ENCODE measurements at places on chromosomes 6 and 20.

GRCh38 chr6:155400654-155400965 lies 55.0 kb downstream of the NOX3 start:
- DNase-seq: no peak

GRCh38 chr6:157962601-157963302 lies 18.9 kb upstream of the SYNJ2 start:
- no peak for DNase-seq

DNA sequence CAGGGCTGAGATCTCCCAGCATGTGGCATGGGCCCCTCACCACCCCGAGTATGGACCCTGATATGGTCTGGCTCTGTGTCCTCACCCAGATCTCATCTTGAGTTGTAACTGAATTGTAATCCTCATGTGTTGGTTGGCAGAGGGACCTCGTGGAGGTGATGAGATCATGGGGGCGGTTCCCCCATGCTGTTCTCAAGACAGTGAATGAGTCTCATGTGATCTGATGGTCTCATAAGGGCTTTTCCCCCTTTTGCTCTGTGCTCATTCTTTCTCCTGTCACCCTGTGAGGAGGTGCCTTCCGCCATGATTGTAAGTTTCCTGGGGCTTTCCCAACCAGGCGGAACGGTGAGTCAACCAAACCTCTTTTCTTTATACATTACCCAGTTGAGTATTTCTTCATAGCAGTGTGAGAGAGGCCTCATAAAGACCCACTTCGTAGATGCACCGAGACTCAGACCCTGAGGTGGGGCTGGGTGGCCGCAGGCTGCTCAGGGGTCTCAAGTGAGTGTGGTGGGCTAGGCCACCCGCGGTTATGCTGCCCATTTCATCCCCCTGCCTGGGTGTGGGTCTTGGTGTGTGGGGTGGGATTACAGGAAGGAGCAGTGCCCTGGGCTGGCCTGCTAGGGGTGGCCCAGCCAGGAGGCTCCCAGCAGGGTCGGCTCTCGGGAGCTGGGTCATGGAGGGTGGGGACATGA lies 26.2 kb upstream of the GATA5 start:
- DNase-seq: peak; percentile 84

- no peak for DNase-seq
These were observed 127.5 kb downstream of the CDKAL1 start for GRCh38 chr6:20661721-20662120.

DNA sequence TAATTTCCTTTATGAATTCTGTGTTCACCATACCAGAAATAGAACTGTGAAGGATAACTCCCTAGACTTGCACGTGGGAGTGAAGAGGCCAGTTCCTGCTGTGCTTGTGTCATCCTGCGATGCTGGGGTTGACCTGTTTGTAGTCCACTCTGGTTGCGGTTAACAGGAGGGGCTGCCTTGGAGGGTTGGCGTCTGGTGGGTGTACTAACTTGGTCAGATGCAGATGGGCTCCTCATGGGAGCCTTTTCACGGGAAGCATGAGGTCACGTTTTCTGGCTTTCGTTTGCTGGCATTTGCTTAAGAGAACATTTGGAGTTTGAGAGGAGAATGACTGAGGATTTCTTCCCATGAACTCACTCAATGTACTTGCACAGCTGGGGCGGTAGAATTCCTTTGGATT lies 41.2 kb downstream of the IGF2R start:
- no peak for DNase-seq

- DNase-seq: no peak
These were observed 61.4 kb downstream of the IL22RA2 start for GRCh38 chr6:137112067-137112355.

- no peak for DNase-seq
These were observed 39.1 kb upstream of the RBM24 start for GRCh38 chr6:17242087-17242486.

GRCh38 chr6:67591910-67592309 lies 1043.2 kb upstream of the ADGRB3 start:
- DNase-seq: no peak

DNA sequence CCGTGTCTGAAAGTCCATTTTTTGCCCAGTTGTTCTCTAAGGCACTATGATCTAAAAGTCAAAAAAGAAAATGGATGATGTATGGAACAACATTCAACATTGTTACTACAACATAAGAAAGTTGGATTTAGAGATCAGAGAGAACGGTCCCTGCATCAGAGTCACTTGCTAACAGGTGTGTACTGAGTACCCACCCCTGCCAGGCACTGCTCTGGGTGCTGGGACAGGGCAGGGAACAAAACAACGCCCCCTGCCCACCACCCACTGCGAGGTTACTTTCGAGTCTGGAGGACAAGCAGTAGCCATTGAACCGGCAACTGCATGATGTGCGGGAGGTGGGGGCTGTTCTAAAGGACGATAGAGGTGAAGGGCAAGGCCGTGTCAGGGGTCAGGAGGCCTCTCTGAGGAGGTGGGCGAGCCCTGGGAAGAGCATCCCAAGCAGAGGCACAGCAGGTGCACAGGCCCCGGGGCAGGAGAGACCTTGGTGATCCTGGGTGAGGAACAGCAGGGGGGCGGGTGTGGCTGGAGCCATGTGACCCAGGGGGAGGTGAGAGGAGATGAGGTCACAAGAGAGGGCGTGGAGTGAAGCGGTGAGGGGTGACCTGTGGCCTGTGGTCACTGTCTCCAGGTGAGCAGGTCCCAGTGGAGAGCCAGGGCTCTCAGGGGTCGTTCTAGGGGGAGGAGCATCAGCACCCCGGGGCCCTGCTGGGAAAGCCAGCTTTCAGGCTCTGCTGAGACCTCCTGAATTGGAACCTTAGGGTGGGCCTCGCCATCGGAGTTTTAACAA lies 197.5 kb upstream of the SULF2 start:
- no peak for DNase-seq

- DNase-seq: no peak
These were observed 187.7 kb downstream of the UST start for GRCh38 chr6:148934539-148934938.

GRCh38 chr6:170018422-170018935 lies 267.1 kb downstream of the ERMARD start:
- DNase-seq: no peak

DNA sequence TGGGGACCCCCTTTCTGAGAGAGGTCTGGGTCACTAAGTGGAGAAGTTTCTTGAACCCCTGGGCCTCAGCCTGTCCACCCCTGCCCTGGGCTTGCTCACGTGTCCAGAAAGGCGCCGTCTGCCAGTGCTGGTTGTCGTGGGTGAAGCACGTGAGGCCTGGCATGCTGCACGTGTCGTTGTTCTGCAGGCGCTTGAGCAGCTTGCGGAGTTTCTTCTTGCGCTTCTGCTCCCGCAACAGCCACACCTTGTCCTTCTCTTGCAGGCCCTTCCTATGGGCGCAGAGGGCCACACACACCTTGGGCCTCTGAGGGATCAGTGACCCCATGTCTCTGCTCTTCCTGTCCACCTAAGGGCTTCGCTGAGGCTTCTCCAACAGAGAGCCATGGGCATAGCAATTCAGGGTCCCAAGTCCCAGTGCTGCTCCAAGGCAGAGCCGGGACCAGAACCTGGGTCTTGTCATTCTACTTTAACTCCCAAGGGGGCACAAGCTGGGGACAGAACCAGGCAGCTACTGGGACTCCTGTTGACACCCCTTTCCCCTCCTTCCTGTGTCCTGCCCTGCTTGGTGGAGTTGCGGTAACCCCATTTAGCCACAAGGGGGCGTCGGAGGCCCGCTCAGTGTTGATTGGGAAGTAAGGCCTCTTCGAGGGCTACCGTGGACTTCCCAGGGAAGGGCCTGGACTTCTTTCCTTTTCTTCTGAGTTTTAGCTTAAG lies 121.8 kb downstream of the SULF2 start:
- DNase-seq: peak; percentile 65

DNA sequence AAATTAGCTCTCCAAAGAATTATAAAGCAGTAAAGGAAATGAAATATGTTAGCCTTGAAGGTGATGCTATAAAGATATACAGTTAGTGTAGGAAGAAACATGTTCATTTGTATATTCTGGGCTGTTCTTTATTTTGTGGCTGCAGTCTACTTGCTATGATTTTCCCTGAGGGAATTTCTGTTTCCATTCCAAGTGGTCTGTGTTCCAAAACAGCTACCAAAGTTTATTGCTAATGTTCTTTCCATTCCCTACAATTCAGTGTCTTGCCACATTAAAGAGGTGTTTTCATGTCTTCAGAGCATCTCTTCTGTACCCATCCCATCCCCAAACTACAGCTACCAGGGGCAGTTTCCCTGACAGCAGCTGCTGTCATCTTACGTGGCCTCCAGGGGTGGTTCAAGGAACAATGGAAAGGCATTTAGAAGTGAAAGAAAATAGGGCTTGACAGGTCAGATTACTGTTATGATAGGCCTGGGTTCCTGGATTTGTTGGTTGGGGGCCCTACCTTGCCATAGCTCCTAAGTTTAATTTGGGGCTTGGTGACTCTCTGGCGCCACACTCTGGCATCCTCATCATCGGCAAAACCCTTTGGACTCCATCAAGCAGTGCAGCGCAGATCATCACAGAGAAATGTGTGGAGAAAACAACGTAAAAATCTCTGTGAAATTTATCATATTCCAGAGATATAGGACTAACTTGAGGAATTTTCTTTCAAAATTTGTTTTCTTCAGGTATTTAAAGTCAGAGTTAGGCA lies 33.8 kb upstream of the AIG1 start:
- peak; percentile 40 for DNase-seq

GRCh38 chr20:4127344-4127743 lies 112.0 kb upstream of the RNF24 start:
- no peak for DNase-seq

GRCh38 chr6:160930547-160931377 lies 60.8 kb upstream of the MAP3K4 start:
- DNase-seq: peak; percentile 40

- no peak for DNase-seq
These were observed 54.7 kb downstream of the SLX4IP start for GRCh38 chr20:10489853-10490252.

DNA sequence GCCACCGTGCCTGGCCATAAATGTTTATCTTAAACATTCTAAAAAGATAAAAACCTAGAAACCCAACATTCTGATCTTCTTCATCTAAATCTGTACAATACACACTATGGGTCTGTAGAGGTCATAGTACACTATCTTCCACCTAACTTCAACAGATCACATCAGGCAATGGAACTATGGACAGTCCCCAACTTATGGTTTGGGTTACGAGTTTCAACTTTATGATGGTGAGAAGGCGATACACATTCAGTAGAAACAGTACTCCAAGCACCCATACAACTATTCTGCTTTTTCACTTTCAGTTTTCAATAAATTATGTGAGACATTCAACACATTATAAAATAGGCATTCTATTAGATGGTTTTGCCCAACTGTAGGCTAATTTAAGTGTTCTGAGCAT lies 23.1 kb downstream of the FKBP5 start:
- DNase-seq: no peak

DNA sequence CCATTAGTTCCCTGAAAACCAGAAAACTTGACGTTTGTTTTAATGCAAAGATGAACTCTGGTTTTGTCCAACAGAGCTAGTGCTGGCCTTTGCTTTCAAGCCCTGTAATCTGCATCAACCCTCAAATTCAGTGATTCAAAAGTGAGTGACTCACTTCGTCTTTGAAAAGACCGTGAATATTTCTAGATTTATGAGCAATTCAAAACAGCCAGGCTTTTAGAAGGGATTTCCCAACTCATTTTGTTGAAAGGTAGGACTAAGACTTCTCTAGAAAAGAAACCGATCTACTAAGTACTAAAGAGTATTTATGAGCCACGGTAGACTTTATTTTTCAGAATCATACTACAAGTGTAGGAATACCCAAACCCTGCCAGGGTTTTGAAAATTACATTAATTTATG lies 121.5 kb downstream of the UST start:
- no peak for DNase-seq

- no peak for DNase-seq
These were observed 217.2 kb upstream of the PRDM1 start for GRCh38 chr6:105868823-105869460.

DNA sequence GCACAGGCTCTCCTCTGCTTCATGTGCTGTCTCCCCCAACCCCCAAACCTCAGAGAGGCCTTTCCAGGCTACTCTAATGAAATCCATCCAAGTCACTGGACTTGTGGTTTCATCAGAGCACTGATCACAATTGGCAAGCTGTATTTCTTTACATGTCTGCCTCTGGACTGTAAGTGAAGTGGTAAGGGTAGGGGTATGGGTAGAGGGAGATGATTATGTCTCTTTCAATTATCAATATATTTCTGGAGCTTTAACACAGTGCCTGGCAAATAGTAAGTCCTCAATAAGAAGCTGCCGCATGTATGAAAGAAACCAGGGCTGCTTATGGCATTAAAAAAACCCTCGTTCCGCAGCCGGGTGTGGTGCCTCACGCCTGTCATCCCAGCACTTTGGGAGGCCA lies 5.4 kb downstream of the TRERF1 start:
- no peak for DNase-seq

DNA sequence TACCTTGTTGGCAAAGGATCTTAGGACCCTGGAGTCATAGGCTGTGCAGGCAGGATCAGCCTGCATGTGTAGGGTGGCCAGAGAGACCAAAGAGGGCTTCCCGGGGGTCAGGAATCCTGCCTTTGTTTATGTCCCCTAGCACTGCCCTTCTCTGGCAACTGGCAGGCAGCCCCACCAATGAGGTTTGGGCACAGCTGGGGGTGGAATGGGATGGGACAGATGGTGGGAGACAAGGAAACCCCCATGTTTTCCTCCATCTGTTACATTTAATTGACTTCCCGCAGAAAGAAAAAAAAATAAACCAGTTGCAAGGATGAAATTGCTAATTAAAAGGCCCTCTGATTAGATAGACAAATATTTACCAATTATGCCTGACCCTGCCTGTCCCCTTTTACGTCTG lies 27.6 kb downstream of the CD40 start:
- DNase-seq: no peak

DNA sequence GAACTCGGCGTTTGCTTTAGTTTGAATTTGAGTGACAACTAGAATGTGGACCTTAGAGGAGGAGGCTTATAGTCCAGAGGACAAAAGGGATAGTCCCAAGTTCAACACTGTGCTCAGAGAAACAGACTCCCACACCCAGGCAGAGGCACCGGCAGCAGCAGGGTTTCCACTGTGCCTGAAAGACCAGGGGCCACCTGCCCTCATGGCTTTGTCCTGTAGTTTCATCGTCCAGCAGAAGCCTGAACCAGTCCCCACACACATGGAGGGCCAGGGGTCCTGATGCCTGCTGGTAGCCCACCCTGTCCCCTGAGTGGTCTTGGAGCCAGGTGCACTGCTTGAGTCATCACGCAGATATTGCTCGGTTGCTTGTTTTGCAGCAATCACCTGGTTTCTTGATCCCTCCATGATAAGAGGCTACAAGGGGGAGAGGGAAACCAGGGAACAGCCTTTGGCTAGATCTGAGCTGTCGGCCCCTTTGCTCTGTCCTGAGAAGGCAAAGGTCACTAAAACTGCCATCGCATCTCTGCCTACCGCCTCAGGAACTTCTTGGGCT lies 7.2 kb upstream of the ACSS1 start:
- DNase-seq: no peak
